ENCODE measurements at places on chromosomes 1 and 21.

DNA sequence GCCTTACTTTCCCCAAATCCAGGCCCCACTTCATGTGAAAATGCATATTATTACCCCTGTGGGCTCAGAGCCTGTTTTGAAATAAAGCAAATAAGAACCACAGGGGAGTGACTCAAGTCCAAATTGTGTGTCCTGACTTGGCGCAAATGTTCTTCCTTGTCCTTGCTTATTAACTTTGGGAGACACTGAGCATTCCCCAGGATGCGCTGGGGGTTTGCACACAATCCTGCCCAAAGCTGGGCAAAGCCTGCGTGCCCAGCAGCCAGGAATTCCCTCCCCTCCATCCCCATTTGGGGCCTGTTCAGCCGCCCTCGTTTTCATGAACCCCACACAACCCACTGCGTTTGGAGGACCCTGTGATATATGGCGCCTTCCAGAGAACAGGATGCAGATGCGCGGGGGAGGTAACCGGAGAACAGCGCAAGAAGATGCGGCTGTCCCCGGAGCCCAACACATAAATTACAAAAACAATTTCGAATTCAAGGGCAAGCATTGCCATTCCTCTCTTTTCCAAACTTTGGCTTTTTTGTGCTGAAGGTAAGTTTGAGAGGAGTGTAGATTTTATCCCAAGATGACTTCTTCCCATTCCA is 42.4 kb upstream of the CLDN14 start:
- DNase-seq: no peak

GRCh38 chr1:25989440-25990234 is 8.2 kb downstream of the PAFAH2 start:
- DNase-seq: no peak

DNA sequence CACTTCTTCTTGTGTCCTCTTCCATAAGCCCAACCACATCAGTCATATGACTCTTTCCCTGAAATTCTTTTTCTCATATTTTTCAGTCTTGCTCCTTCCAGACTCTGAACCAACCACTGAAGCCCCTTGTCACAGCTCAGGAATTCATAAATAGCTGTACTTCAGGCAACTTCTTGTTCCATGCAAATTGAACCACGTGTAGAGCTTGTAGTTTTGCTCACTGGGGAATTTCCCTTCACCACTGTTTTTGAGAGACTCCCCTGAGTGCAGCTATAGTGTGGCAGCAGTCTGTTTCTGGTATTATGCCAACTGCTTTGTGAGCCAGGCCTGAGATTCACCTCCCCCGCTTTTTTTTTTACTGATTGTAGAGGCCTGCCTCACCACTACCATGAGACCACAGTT is 150.3 kb upstream of the SPAG17 start:
- DNase-seq: no peak

DNA sequence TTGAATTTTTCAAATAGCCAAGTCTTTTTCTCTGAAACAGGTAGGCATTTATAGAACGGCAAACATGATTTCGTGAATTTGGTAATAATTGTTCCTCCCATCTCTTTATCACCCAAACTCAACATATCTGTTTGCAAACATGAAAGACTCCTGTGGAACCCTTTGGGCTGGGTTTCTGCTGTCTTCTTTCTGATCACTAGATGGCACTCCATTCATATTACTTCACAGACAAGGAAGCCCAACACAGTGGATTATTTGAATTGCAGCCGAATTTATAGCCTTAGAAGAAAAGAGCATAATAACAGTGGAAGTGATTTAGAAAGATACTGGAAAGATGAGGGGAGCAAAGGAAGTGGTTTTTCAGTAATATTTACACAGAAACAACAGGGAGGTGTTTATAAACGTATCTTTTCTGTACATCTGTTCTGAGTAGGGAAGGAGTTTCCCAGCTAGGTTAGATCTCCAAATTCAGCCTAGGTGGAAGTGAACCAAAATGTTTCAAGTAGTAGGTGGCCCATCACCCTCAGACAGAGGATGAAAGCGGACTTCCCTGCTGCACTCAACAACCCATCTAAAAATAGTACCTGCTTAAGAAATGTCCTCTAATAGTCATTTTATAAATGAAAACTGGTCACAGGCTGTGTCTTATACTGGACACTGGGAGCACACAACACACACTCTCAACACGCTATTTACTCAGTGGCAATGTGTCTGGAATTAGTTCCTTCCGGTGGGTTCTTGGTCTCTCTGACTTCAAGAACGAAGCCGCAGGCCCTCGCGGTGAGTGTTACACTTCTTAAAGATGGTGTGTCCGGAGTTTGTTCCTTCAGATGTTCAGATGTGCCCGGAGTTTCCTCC is 67.6 kb downstream of the MAP3K21 start:
- DNase-seq: peak; percentile 60

DNA sequence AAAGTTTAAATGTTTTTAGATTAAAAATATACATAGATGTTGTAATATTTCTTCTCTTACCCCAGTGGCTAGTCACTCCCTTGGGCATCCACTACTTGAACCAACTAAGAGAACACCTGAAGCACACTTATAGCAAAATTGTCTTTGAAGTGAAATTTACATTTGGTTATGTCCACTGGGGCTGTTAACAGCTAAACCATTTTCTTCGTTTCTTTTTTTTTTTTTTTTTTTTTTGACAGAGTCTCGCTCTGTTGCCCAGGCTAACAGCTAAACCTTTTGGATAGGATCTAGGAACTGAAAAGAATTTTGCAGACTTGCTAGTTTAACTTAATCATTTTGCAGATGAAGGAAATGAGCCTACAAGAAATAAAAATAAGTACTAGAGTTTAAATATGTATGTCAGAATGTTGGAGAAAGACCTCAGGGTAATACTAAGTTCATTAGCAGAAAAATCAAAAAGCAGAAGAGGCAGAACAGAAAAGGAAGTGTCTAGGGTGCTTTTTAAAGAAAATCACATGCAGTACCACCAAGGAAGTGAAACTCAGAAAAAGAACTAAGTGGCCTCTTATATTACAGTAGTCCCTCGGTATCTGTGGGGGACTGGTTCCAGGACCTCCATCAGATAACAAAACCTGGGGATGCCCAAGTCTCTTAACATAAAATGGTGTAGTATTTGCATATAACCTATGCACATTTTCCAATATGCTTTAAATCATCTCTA is 11.8 kb downstream of the DRAM2 start:
- no peak for DNase-seq

GRCh38 chr1:93681101-93681988 is at the start of gene BCAR3:
Gene BCAR3 (minus strand): TSS chr1:93681837. CDS start chr1:93674930, 6,907 bp downstream.
- no peak for DNase-seq

DNA sequence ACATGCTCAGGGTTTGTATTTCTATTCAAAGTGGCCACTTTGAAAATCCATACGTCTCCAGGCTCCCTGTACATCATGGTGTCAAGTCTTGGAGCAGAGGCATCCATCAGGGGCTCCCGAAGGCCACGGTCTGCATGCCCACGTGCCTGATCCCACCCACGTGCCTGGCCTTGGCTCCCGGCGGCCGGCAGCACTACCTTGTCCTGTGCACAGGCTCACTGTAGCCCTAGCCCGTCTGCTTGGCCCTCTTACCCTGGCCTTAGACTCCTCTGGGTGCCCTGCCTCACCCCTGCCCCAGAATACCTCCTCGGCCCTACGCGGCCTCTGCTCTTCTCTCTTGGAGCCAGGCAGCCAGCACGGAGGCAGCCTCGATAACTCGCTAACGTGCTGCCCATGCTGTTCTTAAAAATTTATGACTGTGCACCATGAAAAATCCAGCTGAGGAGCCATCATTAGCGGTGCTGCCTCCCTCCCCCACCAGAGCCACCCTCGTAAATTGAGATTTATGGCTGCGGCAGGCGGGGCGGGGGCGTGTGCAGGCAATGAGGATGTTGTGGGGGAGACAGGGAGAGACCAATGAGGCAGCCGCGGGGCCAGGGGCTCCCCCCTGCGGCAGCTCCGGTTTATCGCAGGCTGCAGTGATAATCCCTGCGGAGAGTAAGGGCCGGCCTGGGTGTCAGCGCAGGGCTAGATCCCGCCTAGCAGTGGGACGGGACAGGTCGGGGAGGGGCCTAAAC is 24.6 kb downstream of the DMAP1 start:
- peak; percentile 93 for DNase-seq

- no peak for DNase-seq
Observed at GRCh38 chr1:51154776-51155175, 52.7 kb downstream of the C1orf185 start.

DNA sequence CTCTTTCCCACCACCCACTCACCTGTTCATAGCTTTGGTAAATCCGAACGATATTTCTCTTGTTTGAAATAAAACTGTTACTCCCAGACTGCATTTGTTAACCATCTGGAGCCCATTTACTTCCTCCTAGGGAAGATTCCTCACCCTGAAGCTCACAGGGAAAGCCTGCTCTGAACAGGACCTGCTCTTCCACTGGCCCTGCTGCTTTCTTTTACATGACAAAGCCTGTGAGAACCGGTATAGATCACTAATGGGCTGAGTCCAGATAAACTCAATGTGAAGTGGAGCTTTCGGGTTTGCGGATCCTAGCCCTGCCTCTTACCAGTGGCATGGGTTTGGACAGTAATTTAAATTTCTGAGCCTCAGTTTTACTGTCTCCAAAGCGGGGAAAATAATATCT is 45.2 kb downstream of the FAM163A start:
- no peak for DNase-seq

- DNase-seq: no peak
Observed at GRCh38 chr1:7592120-7592798, 178.8 kb upstream of the VAMP3 start.

DNA sequence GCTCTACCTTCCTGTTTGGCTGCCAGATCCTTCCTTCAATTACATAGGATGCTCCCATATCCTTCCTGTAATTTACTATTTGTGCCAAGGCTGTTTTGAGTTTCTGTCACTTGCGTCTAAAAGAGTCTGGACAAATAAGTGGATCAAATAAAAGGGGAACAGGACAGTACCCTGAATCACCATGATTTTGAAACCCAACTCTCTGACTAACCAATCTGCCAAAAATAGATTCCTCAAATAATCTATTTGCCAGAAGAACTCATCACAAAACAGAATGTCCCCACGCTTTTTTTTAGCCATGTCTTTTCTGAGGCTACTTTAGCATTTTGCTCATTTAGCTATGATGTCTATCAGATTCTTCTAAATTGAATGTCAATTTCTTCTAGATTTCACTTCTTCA is 392.6 kb downstream of the NTNG1 start:
- no peak for DNase-seq

- no peak for DNase-seq
Observed at GRCh38 chr1:167514288-167514687, 4.0 kb downstream of the CD247 start.

DNA sequence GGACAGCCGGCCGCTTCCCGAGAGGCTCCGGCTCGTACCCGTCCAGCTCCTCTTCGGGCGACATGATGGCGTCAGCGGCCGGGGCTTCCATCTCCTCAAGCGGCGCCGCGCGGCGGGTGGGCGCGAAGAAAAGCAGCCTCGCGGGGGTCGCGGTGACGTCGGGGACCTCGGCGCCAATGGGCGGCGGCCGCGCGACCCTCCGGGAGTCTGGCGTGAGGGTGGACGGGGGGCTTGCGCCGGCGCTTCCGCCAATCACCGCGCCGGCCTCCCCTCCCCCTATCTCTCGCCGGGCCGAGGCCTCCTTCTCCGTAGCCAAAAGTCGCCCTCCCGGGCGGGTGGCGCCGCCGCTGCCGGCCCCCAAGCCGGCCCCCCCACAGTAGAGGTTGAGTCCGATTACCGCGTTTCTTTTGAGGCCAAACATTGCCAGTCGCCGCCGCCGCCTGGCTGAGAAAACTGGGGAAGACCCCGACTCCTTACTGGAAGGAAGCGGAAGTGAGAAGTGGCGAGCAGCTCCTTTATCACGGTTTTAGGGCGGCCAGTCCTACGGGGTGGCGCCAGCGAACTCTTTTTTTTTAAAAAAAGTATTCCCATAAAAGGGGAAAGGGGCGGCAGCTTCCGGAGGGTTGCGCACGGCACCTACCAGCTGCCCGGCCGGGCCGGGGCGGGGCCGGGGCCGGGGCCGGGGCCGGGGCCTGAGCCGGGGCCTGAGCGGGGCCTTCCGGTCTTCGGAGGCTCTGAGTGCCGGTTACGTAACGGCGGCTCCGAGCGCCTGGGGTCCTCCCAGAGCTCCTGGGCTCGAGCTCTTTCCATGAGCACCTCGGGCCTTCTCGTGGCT is at the start of gene MCL1:
Gene MCL1 (minus strand): TSS at position 501 of the 835 bp plus-strand sequence. CDS start 80 bp downstream, at position 421.
- peak; percentile 100 for DNase-seq

DNA sequence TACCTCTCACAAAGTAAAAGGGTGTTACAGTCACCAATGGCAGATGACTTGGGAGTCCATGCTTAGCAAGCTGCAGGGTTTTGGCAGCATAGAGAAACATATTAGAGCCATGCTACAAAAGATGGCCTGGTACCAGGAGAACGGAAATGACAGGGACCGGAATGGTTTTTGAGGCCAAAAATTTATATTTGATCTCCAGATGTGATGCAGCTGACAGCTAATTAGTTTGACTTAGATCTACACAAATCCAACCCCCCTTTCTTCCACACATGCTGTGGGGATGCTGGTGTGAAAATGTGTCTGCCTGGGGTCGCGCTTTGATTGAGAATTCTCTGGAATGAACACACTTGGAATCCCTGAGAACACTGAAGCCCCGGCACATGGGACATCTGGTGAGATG is 26.5 kb downstream of the SYF2 start:
- no peak for DNase-seq

GRCh38 chr1:111879081-111879480 is 110.4 kb downstream of the KCND3 start:
- no peak for DNase-seq

- no peak for DNase-seq
Observed at GRCh38 chr21:26946744-26947446, 20.0 kb downstream of the ADAMTS5 start.

DNA sequence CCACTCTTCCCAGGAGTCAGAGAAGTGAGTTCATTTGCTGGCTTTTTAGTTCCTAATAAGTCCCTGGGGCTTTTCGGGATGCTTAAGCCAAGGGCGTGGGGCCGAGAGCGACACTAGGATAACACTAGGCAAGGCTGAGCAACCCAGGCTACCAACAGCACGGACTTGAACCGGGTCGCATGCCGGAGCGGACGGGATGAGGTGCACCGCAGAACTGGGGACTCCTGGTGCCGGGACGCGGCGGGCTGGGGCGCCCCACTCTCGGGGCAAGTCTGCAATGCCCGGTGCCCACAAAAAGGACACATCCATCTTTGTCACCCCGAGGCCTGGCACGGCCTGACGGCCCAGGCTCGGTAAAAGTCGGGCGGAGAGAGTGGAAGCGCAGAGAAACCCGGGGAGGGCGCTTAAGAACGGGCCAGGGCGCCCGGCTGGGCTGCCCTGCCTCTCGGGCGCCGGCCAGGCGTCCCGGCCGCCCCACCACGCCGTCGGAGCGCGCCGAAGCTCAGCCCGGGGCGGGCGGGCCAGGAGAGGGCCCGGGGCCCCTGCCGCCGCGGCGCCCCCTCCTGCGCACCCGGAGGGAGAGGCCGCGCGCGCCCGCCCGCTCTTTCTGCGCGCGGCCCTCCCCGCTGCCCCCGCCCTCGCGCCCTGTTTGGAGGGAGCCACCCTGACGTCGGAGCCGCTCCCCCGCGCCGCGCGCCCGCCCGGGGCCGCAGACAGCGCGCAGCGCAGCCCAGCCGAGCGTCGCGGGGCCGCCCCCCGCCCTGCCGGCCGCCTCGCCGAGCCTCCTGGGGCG is at the start of gene NBL1:
Gene NBL1 (plus strand): TSS at position 710 of the 793 bp plus-strand sequence. CDS start 10,720 bp downstream, outside the sequence.
- peak; percentile 39 for DNase-seq

Measured in NCI-H526 (cell line).